ENCODE measurements at places on chromosomes 5 and 9.

GRCh38 chr5:81488862-81489261 lies 94.9 kb upstream of the ACOT12 start:
- DNase-seq = no peak

GRCh38 chr5:126066836-126067235 lies 356.4 kb upstream of the GRAMD2B start:
- no peak for DNase-seq

DNA sequence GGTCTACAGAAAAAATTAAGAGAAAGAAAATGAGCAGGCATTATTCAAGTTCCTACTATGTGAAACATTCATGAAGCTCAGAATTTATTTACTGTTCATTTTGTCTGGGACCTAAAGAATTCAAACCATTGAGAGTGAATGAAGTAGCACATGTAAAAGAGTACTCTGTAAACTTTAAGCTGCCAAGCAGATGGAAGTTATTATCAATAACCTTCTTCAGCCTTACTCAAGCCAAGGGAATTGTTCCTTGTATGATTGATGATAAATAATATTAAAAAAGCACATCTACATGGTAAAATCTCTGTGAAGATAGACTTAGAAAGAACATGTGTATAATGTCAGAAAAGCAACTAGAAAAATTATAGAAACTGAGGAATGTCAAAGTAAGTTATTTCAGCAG lies 17.8 kb upstream of the GLIS3 start:
- no peak for DNase-seq

DNA sequence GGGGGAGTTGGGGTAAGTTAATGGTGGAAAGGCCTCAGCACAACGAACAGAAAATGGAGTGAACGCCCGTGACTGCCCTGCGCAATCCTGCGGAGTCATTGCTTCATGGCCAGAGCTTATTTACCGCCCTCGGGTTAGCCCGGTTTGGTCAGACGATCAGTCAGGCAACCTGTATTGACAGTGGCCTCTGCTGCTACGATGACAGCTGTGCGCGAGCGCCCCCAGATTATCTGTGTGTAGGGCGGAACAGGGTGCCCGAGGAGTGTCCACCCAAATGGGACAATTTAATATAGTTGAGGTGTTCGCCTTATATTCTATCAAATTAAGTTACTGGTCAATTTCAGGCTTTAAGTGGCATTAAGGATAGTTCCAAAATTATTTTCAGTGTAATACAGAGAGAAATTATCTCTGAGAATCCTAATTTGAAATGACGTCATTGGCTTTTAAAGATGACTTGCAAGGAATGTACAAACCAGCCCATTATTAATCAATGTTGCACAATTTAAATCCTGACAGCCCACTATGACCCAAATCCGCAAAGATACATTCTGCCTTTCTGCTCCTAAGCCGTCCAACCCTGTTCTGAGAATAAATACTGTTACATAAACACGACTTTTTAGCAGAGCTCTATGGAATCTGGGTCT lies 879 bp upstream of the UBQLN1 start:
- DNase-seq = peak; percentile 88

- DNase-seq = no peak
Observed at GRCh38 chr9:84371737-84372136, 31.2 kb upstream of the SLC28A3 start.

DNA sequence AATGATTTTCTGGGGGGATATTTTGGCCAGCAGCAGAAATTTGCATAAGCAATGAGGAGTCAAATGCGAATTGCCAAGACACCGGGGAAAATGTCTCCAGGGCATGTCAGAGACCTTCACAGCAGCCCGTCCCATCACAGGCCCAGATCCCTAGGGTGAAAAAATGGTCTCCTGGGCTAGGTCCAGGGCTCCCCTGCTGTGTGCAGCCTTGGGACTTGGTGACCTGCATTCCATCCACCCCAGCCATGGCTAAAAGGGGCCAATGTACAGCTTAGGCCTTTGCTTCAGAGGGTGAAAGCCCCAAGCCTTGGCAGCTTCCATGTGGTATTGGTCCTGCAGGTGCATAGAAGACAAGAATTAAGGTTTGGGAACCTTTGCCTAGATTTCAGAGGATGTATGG lies 534.5 kb upstream of the MEF2C start:
- no peak for DNase-seq

- DNase-seq = peak; percentile 79
Observed at GRCh38 chr5:154860123-154860522, 1.7 kb downstream of the CNOT8 start.

DNA sequence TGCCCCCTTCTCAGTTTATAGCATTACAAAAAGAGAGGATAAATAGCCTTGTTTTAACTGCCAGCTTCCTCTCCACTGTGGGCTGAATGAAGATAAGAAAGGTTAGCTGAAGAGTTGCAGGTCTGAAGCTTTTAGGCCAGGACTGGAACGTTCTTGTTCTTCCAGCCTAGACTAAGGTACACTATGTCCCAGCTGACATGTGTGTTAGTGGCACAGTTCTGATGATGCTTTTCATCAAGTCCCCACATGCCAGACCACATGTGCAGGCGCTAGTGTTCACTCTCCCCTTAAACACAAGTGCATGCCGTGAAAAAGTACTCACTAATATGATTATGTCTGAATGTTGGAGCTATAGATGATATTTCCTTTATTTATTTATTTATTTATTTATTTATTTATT lies 40.7 kb downstream of the STXBP1 start:
- DNase-seq = no peak

- DNase-seq = no peak
Observed at GRCh38 chr9:38694676-38695075, 25.3 kb downstream of the FAM240B start.

DNA sequence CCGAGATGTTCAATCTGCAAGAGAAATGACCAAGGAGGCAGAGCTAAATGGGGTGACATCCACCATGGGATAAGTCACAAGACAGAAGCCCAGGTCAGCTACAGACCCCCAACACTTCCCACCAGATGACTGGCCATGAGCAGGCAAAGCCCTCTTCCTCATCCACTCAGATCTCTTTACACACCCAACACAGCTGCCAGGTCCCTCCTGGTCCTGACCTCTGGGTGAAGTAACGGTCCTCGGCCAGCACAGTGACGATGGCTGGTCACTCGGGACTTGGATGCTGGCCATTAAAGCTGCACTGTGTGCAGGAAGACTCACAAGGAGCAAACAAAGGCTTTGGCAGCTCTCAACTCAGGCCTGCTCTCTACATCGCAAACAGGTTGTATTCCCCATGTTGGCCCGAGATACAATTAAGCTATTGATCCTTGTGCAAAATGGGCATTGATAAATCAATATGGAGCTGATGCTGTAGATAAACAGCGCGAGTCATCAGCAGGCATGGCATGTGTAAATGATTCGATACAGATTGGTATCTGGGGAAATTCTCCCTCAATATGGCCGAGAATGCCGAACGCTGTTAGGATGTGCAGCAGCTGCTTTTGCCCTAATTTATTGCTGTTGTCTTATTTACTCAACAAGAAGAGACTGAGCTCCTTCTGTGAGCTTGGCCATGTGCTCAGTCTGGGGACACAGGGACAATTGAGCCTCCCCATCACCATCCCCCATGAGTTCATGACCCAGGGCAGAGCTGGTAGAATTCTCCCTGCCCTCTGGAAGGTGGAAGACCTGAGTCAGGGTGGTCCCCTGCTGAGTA lies 98.7 kb downstream of the C5orf15 start:
- DNase-seq = peak; percentile 85

DNA sequence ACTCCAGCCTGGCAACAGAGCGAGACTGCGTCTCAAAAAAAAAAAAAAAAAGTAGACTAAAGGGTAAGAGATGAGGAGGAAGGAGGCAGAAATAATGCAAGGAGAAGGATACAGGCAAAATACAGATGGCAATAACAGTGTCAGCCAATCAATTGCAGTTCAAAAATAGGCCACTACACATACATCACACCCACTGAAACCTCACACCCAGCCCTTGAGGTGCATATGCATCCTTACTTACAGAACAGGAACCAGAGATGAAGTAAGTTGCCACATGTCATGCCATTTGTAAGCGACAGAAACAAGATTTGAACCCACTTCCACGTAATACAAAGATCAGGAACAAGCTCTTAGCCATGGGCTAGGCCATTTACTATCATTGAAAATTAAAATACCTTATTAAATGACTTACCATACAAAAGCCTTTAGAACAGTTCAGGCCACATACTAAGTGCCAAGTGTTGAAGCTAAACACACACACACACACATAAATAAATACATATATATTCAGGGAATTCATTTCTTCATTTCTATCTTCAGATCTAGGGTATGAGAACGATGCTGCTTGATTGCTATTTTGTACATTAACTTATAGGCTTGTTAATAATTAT lies 98.4 kb downstream of the FNBP1 start:
- no peak for DNase-seq

GRCh38 chr5:133843911-133844310 lies 124.5 kb downstream of the C5orf15 start:
- DNase-seq = no peak

GRCh38 chr9:127586537-127586936 lies 25.5 kb upstream of the STXBP1 start:
- DNase-seq = peak; percentile 87

- no peak for DNase-seq
Observed at GRCh38 chr5:132853790-132854189, 12.5 kb downstream of the GDF9 start.

DNA sequence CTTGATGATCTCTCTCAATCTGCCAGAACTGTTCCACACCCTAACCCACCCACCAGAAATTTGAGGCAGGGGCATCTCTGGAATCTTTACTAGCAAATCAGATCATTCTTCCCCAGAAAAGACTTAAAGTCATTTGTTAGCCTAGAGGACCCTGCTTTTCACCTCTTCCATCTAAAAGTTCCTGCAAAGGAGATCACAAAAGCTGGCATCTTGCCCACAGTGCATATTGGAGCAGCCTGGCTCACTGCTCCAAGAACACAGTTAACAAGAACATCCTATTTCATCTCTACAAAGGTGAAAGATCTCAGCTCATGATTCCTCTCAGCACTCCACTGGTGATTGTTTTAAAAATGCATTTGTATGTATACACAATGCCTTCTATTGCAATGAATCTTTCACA lies 36.3 kb downstream of the GABRP start:
- no peak for DNase-seq

GRCh38 chr9:115923903-115924668 lies 229.5 kb upstream of the PAPPA start:
- no peak for DNase-seq

GRCh38 chr5:97165726-97166125 lies 17.3 kb downstream of the RIOK2 start:
- DNase-seq = no peak

DNA sequence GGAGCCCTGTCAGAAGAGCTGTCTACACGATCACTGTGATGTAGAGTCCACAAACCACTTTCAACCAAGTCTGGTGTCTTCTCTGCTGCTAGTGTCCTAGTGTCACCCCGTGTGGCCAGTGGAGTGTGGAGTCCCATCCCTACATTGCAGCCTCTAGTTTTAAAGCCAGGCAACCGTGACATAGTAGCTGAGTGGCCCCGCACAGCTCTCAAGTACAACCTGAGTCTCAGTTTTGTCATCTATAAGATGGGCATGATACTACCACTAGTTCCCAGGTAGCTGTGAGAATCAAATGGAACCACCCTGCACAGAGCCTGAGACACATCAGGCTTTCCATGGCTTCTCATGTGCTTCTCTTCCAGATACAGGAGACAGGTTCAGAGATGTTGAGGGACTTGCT lies 43.2 kb upstream of the AKNA start:
- DNase-seq = no peak

DNA sequence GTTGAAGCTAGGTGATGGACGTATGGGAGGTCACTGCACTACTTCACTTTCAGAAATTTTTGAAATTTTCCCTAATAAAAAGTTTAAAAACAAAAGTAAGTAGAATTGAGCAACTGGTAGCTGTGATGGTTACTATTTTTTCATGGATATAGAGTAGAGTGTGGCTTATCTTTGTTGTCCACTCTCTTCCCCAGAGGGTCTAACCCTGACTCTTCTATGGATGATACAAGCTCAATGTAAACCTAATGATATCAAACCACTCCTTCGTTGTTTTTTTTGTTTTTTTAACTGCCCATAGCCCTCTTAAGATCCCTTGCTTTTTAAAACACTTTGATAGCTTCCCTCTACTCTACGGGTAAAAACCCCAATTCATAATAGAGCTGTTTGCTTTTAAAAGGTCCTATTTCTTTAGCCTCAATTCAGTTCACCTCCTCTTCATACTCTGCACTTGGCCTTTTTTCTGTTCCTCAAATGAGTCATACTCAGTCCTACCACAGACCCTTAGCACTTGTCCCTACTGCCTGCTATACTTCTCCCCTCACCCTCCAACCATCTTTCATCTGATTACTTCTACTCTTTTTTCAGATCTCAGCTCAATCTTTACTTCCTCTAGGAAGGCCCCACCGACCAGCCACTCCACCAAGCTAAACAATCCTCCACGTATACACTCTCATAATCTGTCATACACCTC lies 2.6 kb downstream of the HDAC3 start:
- no peak for DNase-seq

- no peak for DNase-seq
Observed at GRCh38 chr9:20532584-20532983, 89.7 kb downstream of the MLLT3 start.

DNA sequence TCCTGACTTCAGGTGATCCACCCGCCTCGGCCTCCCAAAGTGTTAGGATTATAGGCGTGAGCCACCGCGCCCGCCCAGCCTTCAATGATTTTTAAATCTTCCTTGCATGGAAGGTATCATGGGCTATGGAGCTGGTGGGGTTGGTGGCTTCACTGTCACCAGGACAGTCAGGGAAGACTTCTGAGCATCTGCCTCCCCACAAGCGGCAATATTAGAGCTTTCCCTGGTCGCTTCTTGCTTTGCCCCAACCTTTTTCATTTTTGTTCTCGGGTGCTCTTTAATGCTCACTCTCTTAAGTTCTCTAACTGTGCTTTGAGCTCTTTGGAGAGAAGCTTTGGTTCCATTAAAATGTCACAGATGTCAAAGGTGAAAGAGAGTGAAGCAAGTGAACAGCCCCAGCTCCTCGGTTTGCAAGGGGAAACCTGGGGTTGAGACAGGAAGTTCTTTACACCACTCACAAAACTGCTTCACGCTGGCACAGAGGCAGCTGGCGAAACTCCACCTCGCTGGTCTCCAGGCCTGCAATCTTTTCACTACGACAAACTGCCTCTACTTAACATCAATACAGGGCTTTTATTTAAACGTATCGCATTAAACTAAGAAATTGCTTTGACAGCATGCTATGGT lies 142.5 kb upstream of the RETREG1 start:
- DNase-seq = no peak

GRCh38 chr5:133227897-133228296 lies 176.1 kb downstream of the HSPA4 start:
- DNase-seq = no peak

Measured in tibial artery (tissue), 4 donors.